Spinal cord (tissue), 10 donors: ENCODE measurements at places on chromosomes 5 and 9. TPM values are rescaled to one million over a fixed set of nuclear protein-coding genes. Genes with fewer than 3 reads are reported as not detected.

The GRIN3A gene
- 18.1 TPM for total RNA-seq

- H3K4me1 ChIP-seq = peaks cover 5% of the 10 kb centered on the region
- no peaks in the 10 kb centered on the region for H3K27me3 ChIP-seq
- DNase-seq = no peak
- H3K4me3 ChIP-seq = no peak overlapping the region
These were observed 22.7 kb downstream of the SWI5 start for GRCh38 chr9:128298535-128299482.

- H3K27me3 ChIP-seq = no peaks in the 10 kb centered on the region
- DNase-seq = no peak
- no peaks in the 10 kb centered on the region for H3K4me1 ChIP-seq
- no peak overlapping the region for H3K27ac ChIP-seq
These were observed 938.6 kb upstream of the WWC1 start for GRCh38 chr5:167352801-167353200.

The SLC45A2 gene
- total RNA-seq = 0.40 TPM

DNA sequence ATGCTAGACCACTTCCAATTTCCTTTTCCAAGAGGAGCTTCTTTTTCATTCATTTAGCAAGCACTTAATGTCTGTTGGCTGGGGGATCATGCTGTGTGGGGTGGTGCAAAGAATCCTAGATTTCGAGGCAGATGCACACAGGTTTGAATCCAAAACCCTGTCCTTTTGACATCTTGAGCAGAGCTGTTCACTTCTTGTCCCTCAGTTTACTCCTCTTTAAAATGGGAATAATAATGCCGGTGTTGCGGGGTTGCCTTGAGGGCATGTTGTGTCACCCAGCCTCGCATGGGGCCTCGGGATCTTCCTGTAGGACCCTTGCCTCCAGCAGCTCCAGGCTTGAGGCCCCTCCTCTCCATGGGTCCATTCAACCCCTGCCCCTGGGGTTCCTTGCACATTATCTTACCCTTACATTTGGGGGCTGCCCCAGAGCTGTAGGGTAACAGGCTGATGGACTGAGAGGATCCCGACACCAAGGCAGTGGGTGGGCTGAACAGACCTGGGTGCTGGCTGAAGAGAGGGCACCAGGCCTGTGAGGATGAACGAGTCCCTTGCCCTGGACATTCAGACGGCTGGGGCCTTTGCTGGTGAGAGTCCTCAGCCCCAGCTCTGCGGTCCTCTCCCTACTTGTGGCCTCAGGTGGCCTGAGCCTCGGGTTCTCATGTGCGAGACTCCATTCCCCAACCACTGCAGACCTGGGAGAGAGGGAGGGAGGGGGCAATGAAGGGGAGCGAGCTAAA lies 145.8 kb downstream of the BARX1 start:
- no peak for DNase-seq
- H3K36me3 ChIP-seq = no peaks in the 10 kb centered on the region
- no peaks in the 10 kb centered on the region for H3K27me3 ChIP-seq
- H3K27ac ChIP-seq = no peak overlapping the region

The TMEM141 gene
- 76.9 TPM for total RNA-seq

The CAMK4 gene
- 49.1 TPM for total RNA-seq

- H3K36me3 ChIP-seq = no peaks in the 10 kb centered on the region
- no peak overlapping the region for H3K4me3 ChIP-seq
- H3K4me1 ChIP-seq = no peaks in the 10 kb centered on the region
- DNase-seq = no peak
These were observed 30.1 kb downstream of the STXBP1 start for GRCh38 chr9:127642082-127642740.

DNA sequence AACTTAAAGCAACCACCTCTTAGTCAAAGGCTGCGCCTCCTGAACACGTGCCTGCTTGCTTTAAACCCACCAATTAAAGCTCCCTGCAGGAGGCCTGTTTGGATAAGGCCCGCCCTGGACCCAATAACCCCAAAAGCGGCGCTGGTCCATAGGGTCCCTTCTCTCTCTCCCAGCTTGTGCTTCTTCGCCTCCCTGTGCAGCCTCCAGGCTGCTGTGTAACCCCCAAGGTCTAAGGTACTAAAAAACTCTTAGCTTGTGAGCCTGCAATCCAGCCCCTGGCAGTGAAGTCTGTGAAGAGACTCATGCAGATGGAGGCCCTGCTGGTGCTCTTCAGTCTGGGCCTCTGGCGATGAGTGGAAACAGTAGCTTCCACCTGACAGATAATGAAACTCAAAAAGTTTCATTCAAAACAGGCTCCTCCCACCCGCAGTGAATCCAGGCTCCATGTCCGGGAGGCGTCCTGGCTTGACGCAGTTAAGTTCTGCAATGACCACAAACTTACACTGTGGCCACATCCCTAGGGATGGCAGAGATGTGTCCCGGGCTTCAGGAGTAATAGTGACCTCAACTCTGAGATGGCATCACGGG lies 97.3 kb downstream of the PRRT1B start:
- no peak overlapping the region for H3K4me3 ChIP-seq
- peaks cover 40% of the 10 kb centered on the region for H3K4me1 ChIP-seq
- H3K27ac ChIP-seq = no peak overlapping the region
- peaks cover 22% of the 10 kb centered on the region for H3K36me3 ChIP-seq
- H3K27me3 ChIP-seq = no peaks in the 10 kb centered on the region

The PCDHA7 gene
- total RNA-seq = 1.8 TPM

DNA sequence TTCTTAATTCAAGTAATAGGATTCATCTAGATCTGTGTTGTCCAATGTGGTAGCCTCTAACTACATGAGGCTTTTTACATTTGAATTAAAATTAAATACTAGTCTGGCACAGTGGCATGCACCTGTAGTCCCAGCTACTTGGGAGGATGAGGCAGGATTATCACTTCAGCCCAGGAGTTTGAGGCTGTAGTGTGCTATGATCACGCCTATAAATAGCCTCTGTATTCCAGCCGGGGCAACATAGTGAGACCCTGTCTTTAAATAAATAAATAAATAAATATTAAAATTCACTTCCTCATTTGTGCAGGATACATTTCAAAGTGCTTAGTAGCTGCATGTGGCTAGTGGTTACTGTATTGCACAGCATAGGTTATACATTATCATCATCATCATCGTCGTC lies 91.8 kb downstream of the UBE2R2 start:
- H3K4me1 ChIP-seq = no peaks in the 10 kb centered on the region
- peaks cover 10% of the 10 kb centered on the region for H3K36me3 ChIP-seq
- H3K27ac ChIP-seq = no peak overlapping the region
- H3K27me3 ChIP-seq = no peaks in the 10 kb centered on the region

DNA sequence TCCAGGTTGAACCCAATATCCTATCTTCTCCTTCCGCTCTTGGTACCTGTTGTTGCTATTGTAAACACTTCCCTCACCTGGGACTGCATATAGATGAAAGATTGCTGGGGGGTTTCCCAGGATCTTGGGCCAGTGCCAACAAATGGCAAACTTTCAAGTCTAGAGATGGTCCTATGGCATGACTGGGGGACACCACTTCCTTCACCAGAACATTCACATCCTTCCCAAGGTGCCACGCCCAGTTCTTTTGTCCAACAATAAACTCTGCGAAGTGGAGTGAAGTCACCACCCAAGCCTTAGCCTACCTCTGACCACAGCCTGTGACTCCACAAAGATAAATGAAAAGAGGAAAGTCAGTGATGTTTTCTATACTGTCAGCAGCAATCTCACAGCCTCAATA lies 34.4 kb downstream of the DOCK8 start:
- no peaks in the 10 kb centered on the region for H3K36me3 ChIP-seq
- no peaks in the 10 kb centered on the region for H3K27me3 ChIP-seq
- H3K4me3 ChIP-seq = no peak overlapping the region
- H3K4me1 ChIP-seq = no peaks in the 10 kb centered on the region
- DNase-seq = no peak
- no peak overlapping the region for H3K27ac ChIP-seq

The CDX1 gene
- total RNA-seq = not detected

DNA sequence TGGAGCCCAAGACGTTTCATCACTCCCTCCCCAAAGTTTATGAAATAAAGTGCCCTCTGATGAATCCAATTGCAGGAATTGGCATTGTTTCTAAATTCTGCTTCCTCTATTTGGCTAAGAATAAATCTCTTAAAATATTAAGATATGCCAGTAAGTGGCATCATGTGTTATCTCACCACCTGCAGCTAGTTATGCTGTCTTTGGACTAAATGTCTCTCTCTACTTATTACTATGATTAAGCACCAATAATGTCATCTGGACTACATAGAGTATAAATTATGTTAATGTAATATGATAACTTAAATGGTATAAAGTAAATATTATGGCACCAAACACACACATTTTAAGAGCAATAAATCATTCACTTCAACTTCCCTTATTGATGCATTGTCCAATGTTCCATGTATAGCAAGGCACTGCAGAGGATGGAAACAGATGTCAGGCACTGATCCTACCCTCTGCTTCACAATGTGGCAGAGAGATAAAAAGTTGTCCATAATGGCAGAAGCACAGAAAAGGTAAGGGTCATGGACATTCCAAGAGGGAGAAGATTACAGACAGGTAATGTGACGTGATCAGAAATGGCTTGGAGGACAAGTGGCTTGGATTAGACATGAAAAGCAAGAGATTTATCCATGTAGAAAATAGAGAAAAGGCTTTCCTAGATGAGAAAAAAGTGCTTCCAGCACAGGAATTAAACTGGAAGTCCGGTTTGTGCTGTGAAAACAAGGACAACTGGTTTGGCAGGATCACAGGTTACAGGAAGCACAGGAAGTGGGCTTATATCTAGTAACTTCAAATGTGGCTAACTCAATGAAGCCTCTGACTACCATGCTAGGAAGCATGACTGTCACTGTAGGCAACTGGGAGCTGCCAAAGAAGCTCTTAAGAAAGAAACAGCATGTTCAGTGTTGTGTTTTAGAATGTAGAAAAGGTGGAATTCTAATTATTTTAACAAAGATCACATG lies 26.7 kb downstream of the MARCHF11 start:
- no peaks in the 10 kb centered on the region for H3K4me1 ChIP-seq
- H3K4me3 ChIP-seq = no peak overlapping the region
- no peak overlapping the region for H3K27ac ChIP-seq
- DNase-seq = no peak
- no peaks in the 10 kb centered on the region for H3K27me3 ChIP-seq
- H3K36me3 ChIP-seq = no peaks in the 10 kb centered on the region

GRCh38 chr5:37370550-37370863 lies 399 bp downstream of the NUP155 start:
- peak overlapping the region; percentile 55 for H3K27ac ChIP-seq
- H3K36me3 ChIP-seq = peaks cover 10% of the 10 kb centered on the region
- H3K27me3 ChIP-seq = no peaks in the 10 kb centered on the region
- peaks cover 15% of the 10 kb centered on the region for H3K4me1 ChIP-seq

GRCh38 chr9:126705767-126706697 lies 92.3 kb downstream of the LMX1B start:
- H3K36me3 ChIP-seq = no peaks in the 10 kb centered on the region
- peaks cover 43% of the 10 kb centered on the region for H3K27me3 ChIP-seq
- H3K4me1 ChIP-seq = peaks cover 28% of the 10 kb centered on the region
- H3K27ac ChIP-seq = no peak overlapping the region

DNA sequence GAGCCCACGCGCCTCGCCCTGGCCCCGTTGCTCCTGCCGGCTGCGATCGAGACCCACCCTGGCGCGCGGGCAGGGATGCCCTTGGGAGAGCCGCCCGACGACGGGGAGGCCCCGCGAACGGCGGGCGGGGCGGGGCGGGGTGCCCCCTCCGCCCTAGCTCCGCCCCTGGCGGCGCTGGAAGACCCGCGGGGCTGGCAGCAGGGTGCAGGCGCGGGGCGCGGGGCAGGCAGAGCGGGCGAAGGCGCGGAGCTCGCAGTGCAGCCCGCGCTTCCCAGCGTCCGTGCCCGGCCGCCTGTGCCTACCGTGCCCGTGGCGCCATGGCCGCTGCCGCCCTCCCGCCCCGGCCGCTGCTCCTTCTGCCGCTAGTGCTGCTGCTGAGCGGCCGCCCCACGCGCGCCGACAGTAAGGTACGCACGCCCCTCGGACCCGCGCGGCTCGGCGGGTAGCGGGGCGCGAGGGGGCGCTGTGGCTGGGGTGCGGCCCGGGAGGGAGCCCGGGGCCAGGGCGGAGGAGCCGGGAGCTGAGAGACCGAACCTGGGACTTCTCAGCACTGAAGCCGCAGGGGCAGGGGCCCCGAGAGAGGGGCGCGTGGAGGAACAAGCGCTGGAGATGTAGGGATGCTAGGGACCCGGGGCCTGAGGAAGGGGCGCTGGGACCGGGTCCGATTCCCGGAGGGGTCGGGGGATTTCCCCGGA lies at the start of gene OLFML2A:
Gene OLFML2A, plus strand, starts transcription at position 180 of the 695 bp plus-strand sequence. Its CDS starts 138 bp downstream, at position 318.
- H3K4me1 ChIP-seq = peaks cover 40% of the 10 kb centered on the region
- peak within 1 kb of the TSS; percentile 64 for H3K27ac ChIP-seq
- peak within 1 kb of the TSS; percentile 62 for H3K4me3 ChIP-seq
- no peaks in the 10 kb centered on the region for H3K36me3 ChIP-seq

DNA sequence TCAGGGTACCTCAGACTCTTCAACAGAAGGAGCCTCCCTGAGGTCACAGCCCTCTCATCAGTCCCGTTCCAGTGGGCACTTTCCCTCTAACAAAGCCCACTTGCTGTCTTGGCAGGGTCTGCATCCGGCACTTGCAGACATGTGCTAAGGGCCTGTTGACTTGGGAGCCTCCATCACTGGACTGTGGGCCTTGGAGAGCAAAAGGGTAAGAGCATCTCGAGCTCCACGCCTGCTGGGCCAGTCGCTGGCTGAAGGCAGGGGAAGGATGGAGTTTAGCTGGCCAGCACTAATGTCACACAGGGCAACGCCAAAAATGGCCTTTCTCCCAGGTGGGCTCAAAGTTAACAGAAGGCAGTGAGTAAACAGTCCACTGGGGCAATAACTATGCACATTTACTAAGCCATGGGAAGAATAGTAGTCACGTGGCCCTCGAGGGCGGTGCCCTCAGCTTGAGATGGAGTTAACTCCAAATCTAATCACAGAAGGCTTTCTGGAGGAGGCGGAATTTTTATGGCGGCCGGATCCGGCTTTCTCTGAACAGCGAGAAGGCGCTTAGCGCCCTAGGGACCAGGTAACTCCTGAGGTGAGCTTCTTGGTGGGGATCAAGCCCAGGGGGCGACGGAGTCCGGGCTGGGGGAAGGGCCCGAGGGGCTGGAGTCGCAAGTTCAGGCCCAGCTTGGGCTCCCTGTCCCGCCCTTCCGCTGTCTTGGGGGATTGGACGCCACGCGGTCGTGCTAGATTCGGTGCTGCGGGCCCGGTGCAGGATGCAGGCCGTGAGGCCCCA lies 2.0 kb upstream of the NSD1 start:
- H3K4me1 ChIP-seq = peaks cover 20% of the 10 kb centered on the region
- H3K27ac ChIP-seq = no peak overlapping the region
- no peak overlapping the region for H3K4me3 ChIP-seq
- no peak for DNase-seq

The DMRT3 gene
- total RNA-seq = 0.72 TPM

DNA sequence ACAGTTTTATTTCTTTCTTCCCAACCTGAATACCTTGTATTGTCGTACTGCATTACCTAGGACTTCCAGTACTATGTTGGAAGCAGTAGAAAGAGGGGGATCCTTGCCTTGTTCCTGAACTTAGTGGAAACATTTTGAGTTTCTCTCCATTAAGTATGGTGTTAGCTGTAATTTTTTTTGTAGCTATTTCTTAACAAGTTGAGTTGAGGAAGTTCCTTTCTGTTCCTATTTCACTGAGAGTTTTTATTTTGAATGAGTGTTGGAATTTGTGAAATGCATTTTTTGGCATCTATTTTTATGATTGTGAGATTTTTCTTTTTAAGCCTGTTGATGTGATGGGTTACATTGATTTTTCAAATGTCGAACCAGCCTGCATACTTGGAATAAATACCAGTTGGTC lies 49.0 kb downstream of the FSD1L start:
- H3K27ac ChIP-seq = no peak overlapping the region
- no peaks in the 10 kb centered on the region for H3K27me3 ChIP-seq
- H3K36me3 ChIP-seq = no peaks in the 10 kb centered on the region
- DNase-seq = no peak
